ENCODE measurements at places on chromosomes 2 and 18.

DNA sequence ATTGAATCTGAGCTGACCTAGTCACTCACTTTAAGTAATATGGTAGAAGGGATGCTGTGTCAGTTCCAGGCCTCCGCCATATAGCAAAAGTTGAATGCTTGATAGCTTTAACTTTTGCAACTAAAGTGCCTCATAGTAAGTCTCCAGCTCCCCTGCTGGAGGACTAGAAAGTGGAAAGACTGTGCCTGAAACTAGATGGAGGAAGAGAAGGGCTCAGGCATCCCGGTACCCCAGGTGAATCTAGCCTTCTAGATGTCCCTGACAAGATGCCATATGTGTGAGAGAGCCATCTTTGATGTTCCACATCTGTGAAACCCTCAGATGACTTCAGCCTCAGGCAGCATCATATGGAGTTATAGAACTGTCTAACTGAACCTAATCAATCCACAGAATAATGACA, 21.0 kb downstream of the OTX1 start:
- DNase-seq: no peak

GRCh38 chr2:121805766-121806143, 50.3 kb downstream of the TSN start:
- no peak for DNase-seq

GRCh38 chr2:10080536-10081304, 509 bp upstream of the CYS1 start:
- DNase-seq: no peak

- DNase-seq: no peak
Measured at GRCh38 chr2:232535761-232536530, 3.5 kb upstream of the CHRNG start.

DNA sequence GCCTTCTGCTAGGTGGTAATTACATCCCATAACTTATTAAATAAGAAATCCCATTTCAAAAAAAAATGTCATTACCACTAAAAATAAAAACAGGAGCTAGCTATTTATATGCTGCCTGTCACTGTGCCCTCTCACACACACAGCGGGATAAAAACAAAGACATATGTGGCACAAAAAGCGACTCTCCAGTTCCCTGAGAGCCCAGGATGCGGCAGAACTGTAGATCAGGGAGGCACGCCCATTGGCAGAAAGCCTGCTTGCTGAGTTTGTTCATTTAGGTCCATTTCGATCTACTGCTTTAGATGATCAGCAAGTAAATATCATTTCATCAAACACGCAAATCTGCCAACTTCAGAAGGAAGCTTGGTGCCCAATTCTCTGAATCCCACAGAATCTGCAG, 124.4 kb downstream of the TMEM163 start:
- DNase-seq: no peak

DNA sequence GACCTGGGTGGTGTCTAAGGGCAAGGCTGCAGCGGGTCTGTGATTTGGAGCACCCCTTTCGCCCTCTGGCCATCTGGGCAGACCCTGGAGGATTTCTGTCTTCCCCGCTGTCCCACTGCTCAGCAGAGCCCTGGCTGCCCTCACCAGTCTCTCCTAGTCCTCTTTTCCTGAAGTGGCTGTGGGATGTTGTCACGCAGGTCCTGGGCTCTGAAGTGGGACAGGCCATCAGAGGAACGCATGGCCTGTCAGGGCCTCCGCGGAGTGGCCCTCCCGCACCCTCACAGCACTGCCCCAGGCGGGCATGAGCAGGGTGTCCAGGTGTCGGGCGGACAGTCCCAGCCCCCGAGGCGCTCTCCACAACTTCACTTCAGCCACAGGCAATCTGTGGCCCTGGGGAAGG, 1.1 kb upstream of the TMEM185B start:
- no peak for DNase-seq

DNA sequence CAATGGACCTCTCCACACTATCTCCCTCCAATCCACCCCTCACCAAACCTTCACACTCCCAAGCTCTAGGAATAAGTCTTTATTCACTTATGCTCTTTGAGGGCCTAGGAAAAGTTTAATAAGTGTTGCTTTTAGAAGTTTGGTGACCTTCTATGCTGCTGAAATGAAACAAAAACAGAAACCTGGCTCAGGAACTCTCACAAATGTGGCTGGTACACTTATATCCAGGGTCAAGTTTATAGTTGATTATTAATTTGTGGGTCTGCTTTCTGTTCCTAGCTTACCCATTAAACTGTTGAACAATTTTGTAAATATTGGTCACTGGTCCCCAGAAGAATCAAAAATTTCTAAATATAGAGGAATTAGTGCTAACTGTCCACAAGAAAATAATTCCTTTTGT, 14.2 kb upstream of the ANKRD44 start:
- no peak for DNase-seq

DNA sequence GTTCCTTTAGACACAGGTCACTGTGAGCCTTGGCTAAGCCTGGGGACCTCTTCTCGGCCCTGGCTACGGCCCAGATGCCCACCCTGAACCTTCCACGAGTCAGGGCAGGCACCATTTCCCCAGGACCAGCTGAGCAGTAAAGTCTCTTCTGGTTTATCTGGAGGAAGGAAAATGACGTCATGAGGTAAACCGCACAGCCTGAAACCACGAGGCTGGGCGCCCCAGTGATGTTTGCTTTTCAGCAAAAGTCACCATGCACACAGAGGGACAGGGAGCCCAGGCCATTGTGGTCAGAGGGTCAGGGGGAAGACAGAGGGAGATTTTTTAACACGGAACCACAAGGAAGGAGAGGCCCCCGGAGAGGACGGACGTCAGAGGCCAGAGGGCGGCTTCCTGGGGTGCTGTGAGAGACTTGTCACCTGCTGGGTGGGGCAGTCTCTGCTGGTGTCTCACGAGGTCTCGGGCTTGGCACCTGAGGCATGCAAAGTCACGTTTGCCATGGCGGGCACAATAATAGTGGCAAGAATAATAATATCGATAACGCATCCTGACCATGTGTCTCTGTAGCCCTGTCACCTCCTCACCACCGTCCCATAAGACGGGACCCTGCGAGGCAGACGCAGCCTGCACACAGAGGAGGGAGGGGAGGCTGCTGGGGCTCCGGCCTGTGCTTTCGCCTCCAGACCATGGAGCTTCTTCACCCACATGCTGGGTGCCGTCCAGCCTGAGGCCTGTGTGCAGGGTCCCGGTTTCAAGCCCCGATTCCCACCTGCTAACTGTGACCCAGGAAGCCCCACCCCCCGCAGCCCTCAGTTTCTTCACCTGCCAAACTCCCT, 33.2 kb upstream of the FOSL2 start:
- no peak for DNase-seq

DNA sequence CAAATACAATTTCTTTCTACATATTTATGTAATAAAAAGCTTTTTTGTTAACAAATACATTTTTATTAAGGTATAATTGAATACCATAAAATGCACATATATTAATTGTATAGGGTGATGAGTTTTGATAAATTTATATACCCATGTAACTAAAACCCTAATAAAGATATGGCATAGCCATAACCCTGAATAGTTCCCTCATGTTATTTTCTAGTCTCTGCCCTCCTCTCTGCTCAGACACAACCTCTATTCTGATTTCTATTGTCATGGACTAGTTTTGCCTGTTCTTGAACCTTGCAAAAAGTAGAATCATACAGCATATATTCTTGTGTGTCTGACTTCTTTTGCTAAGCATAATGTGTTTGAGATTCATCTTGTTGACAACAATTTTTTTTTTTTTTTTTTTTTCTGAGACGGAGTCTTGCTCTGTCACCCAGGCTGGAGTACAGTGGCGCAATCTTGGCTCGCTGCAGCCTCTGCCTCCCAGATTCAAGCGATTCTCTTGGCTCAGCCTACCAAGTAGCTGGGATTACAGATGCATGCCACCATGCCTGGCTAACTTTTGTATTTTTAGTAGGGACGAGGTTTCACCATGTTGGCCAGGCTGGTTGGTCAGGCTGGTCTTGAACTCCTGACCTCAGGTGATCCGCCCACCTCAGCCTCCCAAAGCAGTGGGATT, 38.6 kb upstream of the ZNF512 start:
- no peak for DNase-seq

- DNase-seq: peak; percentile 32
Measured at GRCh38 chr2:224948859-224949258, 93.4 kb downstream of the DOCK10 start.

DNA sequence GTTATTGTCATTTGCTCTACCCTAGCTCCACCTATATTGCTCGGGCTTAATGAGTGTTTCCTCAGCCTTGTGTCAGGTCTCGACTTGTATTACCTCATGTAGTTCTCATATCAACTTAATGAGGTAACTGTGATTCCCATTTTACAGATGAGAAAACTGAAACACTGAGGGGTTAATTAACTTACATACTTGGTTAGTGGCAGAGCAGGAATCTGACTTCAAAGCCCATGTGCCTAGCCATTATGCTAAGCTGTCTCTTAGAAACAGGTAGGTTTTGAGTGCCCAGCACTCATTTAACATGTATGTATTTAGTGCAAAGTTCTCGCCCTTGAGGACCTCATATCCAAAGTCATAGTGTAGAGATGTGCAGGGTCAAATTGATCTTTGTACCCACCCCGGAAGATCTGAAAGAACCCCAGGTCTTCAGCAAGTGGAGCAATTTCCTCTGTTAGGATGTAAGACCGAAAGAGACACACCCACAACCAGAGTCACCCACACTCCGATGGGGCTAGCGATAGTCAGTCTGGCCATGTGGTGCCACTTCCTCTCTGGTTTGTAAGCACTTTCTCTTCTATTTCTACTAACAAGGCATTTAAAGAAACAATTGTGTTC, 121.0 kb upstream of the SLC39A10 start:
- no peak for DNase-seq

GRCh38 chr18:38843291-38843690, 1277.7 kb upstream of the CELF4 start:
- DNase-seq: no peak

- DNase-seq: no peak
Measured at GRCh38 chr2:120635146-120635545, 100.5 kb upstream of the GLI2 start.

- DNase-seq: no peak
Measured at GRCh38 chr2:113823716-113824595, 65.9 kb upstream of the ACTR3 start.

GRCh38 chr2:172109988-172110811, 7.5 kb upstream of the DLX2 start:
- DNase-seq: no peak

DNA sequence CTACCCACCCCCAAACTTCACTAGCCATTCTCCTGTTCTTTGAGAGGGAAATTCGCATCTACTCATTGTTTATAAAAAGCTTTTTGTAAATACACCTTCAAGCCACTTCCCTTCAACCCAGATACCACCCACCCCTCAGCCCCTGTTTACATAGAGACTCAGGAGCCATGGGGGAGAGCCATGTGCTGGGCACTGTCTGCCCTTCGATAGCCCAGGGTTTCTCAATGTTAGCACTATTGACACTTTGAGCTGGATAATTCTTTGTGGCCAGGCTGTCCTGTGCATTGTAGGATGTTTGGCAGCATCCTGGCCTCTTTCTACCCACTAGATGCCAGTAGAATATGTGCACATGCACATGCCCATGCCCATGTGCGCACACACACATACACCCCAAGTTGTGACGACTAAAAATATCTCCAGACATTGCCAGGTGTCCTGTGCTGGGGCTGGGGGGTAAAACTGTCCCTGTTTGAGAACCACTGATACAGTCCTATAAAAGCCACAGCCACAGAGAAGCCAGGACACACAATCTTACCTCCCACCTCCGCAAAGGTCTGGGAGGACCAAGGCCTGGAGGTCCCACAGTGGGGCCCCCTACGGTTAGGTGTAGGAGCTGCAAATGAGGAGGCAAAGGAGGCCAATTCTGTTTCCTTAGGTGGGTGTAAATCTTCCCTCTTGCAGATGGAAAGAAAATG, 44.5 kb upstream of the ASPRV1 start:
- DNase-seq: no peak

GRCh38 chr2:128378231-128379020, 59.8 kb upstream of the HS6ST1 start:
- no peak for DNase-seq

GRCh38 chr18:7568426-7568825, 1.3 kb downstream of the PTPRM start:
- no peak for DNase-seq

DNA sequence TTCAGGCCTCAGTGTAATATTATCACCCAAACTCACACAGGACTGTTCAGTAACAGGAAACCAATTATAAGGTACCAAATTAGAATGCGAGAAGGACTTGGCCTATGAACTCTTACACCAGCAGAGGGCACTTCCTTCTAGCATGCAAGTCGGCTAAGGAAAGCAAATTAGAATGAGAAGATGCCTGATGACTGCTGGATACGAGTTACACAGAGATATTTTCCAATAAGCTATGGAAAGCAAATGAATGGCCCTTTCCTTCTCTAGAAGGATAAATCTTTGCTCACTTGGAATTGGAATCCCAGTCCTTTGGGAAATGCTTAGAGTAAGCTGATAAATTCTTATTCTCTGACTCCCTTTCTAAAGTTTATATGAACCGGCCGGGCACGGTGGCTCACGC, 109.8 kb downstream of the AP1S3 start:
- peak; percentile 44 for DNase-seq

GRCh38 chr2:21041462-21041861, 2.4 kb downstream of the APOB start:
- no peak for DNase-seq

DNA sequence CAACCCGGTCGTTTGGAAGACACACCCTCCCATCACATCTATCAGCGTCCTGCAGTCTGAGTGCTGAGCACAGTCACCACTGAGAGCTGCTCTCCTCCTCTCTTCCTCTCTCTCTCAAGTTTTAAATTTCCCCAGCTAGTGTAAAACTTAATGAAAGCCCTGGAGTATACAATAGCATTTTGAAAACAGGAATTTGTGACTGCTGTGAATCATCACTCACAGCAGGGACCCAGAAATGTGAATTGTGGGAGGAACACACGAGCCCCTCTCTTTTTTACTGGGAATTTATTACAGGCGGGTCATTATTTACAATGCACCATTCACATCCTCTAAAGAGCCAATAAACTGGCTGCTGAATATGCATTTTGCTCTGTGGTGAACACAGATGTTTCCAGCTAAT, 185.0 kb upstream of the SMIM21 start:
- no peak for DNase-seq

GRCh38 chr2:127181851-127182250, 38.2 kb downstream of the CYP27C1 start:
- DNase-seq: no peak

GRCh38 chr2:101596333-101596732, 101.2 kb upstream of the MAP4K4 start:
- no peak for DNase-seq

Data from RWPE1 (cell line).